Endothelial cell (in vitro differentiated cells): ENCODE measurements at places on chromosomes 5 and 9.
A peak's percentile ranks its signal among the peaks of the same experiment; 100 is the strongest.

DNA sequence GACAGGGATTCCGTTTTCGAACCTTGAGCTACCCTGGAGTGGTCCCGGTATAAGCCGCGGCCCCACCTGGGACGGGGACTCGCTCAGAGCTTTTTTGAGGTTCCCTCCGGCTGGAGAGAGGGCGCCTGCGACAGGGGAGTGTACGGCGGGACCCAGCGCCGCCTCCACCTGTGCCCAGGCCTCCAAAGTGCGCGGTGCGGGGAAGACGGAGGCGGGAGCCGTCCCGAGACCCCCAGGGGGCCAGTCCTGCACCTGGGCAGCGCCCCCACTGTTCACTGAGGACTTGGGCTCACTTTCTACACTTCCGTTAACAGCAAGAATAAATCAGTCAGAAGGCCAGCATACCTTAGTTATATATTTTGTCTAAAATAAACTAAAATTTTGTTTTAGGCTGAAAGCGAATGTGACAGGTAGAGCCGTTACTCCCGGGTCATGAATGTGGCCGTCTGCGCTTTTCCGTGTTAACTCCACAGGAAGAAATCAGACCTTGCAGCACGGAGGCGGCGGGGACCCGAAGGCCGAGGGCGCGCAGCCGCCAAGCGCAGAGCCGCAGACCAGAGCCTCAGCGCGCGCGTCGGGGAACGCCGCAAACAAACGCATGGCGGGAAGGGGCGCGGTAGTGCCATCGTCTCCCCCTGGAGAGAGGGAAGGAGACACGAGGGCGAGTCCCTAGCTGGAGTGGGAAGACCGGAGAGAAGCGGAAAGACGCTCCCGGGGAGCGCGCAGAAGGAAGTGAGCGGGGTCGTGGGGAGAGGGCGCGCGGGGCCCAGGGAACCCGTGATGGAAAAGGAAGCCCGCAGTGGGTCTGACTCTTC lies 14.1 kb downstream of the TRIM7 start:
- DNase-seq, result peak; percentile 62

DNA sequence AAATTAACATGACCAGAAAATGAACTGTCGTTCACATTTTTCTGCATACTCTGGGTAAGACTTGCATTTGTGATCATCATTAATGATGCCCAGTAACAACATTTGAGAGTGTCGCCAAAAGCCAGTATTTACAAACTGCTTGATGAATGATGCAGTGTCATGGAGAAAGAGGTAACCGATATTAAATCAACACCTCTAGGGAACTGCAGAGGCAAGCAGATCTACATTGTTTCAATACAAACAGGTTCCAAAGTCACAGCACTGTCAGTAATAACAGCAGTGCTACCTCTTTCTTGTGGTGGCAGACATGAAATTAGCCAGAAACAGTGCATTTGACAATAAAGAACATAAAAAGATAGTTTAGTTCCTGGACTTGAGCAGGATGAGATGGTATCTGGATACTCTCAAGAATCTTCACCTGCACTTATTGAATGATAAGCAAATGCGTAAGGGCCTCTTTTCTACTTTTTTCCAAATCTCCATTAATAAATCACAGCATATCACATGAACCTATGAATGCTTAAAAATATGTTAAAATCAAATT lies 456.6 kb downstream of the ARHGEF28 start:
- DNase-seq, result no peak

- DNase-seq, result no peak
Measured at GRCh38 chr9:127034691-127035090, 87.7 kb downstream of the ANGPTL2 start.

DNA sequence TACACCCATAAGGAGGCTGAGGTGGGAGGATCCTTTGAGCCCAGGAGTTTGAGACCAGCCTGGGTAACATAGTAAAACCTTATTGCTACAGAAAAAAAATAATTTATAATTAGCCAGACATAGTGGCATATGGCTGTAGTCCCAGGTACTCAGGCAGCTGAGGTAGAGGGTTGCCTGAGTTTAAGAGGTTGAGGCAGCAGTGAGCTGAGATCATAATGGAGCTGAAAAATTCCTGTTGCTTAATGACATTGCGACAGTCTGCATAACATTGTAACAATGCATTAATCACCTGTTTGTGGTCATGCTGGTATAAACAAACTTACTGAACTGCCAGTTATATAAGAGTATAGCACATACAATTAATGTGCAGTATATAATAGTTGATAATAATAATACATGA lies 214.2 kb downstream of the TRIM32 start:
- DNase-seq, result no peak

GRCh38 chr5:168712280-168712924 lies 133.2 kb upstream of the PANK3 start:
- no peak for DNase-seq
